Spinal cord (tissue), 10 donors: ENCODE measurements at places on chromosomes 3 and 15.

- DNase-seq: no peak
Observed at GRCh38 chr3:77815467-77815866, 775.6 kb downstream of the ROBO2 start.

DNA sequence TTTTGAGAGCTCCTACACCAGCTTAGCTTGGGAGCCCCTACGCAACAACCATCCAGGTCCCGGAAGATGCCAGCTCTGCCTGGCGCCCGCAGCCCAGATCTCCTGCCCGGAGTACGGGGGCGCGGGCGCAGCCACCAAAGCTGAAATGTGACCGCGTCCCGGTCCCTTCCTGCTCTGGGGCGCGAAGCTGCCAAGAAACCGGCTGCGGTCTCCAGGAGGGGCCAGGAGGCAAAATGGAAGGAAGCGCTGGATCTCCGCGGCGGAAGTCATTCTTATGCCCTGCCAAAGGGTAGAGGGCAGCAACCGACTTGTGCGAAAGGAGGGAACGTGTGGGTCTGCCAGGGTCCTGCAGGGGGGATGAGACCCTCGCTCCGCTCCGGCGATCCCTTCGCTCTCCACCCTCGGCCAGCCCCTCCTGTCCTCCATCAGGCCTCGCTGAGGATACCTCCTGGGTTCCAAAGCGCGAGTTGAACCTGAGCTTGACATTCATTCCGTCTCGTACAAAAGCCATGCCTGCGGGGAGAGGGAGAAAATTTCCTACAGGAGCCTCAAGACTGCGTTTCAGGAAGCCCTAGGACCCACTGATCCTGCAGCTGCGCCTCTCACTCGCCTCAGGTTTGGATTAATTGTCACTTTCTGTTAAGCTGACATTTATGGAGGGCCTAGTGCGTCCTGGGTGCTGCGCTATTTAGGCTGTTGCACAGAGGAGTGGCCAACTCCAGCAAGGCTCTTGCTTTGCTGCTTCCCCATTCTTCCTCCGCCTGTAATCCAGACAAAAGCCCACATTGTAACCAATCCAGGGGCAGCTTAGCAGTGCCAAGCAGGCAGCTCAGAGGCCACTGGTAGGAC lies 98.3 kb upstream of the VGLL3 start:
- peak; percentile 84 for DNase-seq

DNA sequence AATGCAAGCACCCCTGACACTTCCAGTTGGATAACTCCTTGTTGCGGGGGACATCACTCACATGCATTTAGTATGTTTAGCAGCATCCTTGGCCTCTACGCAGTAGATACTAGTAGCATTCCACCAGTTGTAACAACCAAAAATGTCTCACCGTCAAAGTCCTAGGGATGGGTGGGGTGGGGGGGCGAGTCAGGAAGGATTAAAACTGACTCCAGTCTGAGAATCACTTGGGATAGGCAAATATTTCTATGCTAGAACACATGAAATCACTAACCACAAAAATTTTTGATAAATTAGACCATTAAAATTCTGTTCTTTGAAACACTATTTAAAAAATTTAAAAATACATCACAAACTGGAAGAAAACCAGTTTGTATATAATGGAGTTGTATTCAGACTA lies 18.0 kb downstream of the ICE2 start:
- DNase-seq: no peak

DNA sequence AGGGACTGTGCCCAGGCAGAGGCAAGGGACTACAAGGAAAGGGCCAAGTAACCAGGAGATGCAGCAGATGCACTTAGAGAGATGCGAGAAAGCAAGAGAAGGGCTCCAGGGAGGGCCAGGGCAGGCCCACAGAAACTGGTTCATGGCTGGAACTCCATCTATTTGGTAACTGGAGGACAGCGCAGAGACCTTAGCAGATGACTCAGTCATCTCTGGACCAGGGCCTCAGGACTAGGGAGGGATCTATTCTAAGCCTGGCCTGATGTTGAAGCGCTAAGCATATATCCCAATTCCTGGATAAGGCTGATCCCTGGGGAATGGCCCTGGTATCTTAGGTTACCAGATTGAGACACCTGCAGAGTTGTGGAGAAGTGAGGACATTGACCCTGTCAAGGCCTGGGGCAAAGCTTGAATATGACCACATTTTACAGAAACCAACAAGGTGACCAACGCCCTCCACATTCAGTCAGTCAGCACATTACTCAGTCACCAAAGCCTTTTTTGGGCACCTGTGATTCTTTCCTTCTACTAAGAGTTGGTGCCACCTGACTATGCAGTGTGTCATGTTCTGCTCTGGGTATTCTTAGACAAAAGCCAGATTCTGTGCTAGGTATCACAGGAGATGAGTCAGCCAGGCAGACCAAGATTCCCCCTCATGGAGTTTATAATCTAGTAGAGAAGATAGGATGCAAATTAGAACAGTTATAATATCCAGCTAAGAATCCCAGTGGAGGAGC lies 68.4 kb upstream of the SLCO3A1 start:
- no peak for DNase-seq

DNA sequence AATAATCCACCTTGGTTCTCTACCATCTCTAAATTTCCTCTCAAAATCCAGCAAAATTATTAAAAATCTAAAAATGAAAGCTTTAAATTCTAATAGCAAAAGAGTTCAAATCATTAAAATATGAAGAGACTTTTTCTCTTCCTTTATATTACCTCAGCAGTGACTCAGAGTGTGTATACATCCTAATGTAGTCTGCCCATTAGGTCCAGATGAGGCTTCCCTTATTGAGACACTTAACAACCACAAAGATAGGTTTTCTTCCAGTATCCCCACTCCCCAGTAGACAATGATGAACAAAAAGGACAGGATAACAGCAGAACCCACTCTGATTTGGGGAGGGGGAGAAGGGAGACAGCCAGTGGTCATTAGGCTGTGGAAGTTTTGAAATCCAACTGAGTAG lies 61.5 kb upstream of the DCBLD2 start:
- no peak for DNase-seq

- DNase-seq: no peak
Observed at GRCh38 chr3:45803252-45803935, 7.1 kb upstream of the SLC6A20 start.

DNA sequence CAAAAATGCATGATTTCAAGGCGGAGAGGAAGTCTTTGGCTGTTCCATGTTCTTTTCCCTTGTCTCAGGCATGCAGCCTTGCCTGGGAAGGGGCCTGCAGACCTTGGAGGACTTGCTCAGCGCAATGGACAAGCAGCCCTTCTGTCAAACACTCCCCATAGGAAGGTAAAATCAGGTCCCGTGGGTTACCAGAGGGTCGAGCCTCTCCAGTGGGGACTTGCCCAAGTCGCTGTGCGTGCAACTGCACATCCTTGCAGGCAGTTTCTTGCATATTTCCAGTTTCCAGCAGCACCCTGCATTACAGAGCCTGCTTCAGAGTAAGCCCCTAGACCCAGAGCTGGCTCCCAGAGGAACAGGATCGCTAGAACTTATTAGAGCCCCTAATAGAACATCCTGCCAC lies 75.5 kb upstream of the KLF13 start:
- DNase-seq: no peak

DNA sequence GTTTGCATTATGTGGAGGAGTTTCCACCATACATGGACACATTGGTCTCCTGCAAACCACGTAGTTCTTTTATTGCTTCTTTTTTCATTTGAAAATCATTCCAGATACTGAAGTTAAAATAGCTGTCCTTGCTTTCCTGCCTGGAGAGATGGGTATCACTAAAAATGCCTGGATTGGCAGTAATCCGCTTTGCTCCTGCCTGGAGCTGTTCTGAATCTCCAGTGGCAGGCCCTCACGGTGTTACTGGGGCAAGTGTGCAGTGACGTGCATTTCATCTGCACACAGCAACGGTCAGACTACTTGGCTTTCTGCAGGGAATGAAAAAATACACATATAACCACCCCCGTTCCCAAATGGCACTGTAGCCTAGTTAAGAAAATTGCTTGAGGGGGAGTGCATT lies 272.9 kb downstream of the IL5RA start:
- no peak for DNase-seq

- no peak for DNase-seq
Observed at GRCh38 chr3:71498543-71498942, 85.0 kb downstream of the FOXP1 start.

- DNase-seq: no peak
Observed at GRCh38 chr3:141240687-141241615, 9.3 kb downstream of the PXYLP1 start.
